Hepatocyte (in vitro differentiated cells): ENCODE measurements at places on chromosomes 7 and 10. TPM values are rescaled to one million over a fixed set of nuclear protein-coding genes. Genes with fewer than 3 reads are reported as not detected.
A peak's percentile ranks its signal among the peaks of the same experiment; 100 is the strongest.

DNA sequence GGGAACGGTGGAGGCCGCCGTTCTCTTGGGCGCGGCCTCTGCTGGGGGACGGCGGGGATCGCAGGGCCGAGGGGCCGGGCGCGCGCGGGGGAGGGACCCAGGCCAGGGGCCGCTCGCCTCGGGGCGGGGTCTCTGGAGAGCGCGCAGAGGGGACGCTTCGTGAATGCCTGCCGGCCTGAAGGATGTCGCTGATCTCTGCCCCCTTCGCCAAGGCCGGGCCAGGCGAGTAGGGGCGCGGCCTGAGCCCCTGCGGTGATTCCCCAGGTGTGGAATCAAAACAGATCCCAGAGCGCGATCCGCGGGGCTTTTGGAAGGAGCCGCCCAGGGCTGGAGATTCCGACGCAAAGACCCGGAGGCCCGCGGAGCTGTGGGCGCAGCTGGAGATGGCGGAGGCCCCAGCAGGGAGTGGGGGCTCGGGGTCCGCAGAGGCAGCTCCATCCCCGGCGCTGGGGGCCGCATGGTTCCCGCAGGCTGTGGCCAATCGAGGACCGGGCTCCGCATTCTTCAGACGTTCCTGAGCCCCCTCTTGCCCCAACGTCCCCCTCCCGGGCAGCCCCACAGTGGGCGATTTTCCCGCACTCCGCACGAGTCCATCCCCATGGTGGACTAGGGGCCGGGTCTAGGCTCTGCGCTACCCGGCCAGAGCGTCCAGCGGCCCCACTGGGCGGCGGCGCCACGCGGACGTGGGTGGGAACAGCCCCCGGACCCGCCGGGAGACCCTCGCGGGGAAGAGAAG lies 166.0 kb downstream of the ACTR3B start:
- H3K36me3 ChIP-seq: no peaks in the 10 kb centered on the region
- peak overlapping the region; percentile 57 for H3K4me3 ChIP-seq
- H3K27me3 ChIP-seq: peaks cover 31% of the 10 kb centered on the region
- H3K27ac ChIP-seq: no peak overlapping the region
- peak; percentile 51 for DNase-seq

DNA sequence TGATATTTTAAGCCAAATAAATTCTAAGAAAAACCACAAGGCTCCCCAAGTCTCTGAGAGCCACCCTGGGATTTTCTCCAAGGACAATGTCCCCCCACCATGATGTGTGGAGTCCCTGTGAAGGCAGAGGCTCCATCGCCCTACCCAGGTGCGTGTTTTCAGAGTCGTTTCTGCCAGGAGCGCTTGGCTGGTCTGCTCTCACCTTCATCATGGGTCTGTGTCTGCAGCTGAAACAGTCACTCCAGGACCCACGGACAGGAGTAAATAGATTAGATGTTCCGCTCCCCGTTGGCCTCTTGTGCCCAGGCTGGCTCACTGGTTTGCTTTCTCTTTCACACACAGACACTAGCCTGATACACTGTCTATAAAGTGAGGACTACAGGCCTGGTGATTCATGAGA lies 217.5 kb downstream of the SFMBT2 start:
- no peaks in the 10 kb centered on the region for H3K27me3 ChIP-seq
- H3K36me3 ChIP-seq: no peaks in the 10 kb centered on the region
- no peak for DNase-seq
- H3K4me1 ChIP-seq: peaks cover 4% of the 10 kb centered on the region
- H3K27ac ChIP-seq: no peak overlapping the region
- no peak overlapping the region for H3K4me3 ChIP-seq

GRCh38 chr10:90985321-90985933 lies 64.5 kb upstream of the ANKRD1 start:
- no peaks in the 10 kb centered on the region for H3K36me3 ChIP-seq
- peak; percentile 37 for DNase-seq
- peak overlapping the region; percentile 38 for H3K27ac ChIP-seq
- no peaks in the 10 kb centered on the region for H3K4me1 ChIP-seq
- H3K27me3 ChIP-seq: no peaks in the 10 kb centered on the region

The WEE2 gene
- total RNA-seq: 3.6 and 3.7 TPM in 2 replicates

The NUPR2 gene
- total RNA-seq: not detected in 2 replicates

The SORBS1 gene
- total RNA-seq: 33.1 and 40.2 TPM in 2 replicates

The CPN1 gene
- total RNA-seq: 2.8 and 3.8 TPM in 2 replicates

The NXPH1 gene
- total RNA-seq: 0.28 TPM in 1 of 2 replicates, not detected in the other
